ENCODE measurements at places on chromosomes 7 and 10. TPM values are rescaled to one million over a fixed set of nuclear protein-coding genes. Genes with fewer than 3 reads are reported as not detected.

The BMPER gene
- polyA plus RNA-seq: not detected

DNA sequence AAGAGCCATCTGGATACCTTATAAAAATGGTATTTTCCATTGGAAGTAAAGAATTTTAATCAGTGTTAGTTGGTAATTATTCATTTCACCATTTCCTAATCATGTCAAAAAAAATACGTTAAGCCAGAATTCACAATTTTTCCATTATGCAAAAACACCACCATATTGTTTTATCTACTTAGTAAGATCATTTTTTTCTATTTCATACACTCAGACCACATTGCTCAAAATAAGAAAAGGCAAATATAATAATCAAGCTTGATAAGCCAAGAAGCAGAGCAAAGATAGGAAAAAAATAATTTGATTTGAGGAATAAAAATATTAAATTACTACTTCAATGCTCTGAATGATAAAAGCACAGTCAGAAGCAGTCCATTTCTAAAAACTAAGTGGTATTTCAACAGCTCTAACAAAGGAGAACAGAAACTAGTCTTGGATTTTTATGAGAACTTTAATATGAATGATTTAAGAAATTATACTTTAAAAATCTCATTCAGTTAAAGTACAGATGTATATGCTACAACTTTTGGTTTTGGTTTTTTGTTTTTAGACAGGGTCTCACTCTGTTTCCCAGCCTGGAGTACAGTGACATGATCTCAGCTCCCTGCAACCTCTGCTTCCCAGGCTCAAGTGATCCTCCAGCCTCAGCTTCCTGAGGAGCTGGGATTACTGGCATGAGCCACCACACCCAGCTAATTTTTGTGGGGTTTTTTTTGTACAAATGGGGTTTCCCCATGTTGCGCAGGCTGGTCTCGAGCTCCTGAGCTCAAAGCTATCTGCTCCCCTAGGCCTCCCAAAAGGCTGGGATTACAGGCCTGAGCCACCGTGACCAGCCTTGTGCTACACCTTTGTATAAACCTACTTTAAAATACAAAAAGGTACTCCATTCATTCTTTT, 46.6 kb downstream of the LRRN3 start:
- DNase-seq: no peak

GRCh38 chr7:133491846-133492652, 239.2 kb downstream of the EXOC4 start:
- DNase-seq: no peak

- no peak for DNase-seq
Measured at GRCh38 chr7:20783700-20784387, 2.8 kb downstream of the SP8 start.
